HL-60 (cell line): ENCODE measurements at places on chromosomes 2 and 18.

DNA sequence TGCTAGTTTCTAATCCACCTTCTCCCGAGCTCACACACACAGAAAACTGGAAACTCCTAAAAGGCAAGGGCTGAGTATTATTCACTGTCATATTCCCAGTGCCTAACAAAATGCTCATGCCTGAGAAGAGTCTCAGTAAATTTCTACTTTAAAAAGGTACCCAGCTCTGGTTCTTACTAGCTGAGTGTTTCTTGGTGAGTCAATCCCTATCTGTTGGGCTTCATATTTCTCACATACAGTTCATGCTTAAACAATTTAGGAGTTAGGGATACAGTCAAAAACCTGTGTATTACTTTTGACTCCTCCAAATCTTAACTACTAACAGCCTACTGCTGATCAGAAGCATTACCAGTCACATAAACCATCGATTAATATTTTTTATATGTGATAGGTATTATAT, 204.9 kb downstream of the EN1 start:
- DNase-seq, result no peak

DNA sequence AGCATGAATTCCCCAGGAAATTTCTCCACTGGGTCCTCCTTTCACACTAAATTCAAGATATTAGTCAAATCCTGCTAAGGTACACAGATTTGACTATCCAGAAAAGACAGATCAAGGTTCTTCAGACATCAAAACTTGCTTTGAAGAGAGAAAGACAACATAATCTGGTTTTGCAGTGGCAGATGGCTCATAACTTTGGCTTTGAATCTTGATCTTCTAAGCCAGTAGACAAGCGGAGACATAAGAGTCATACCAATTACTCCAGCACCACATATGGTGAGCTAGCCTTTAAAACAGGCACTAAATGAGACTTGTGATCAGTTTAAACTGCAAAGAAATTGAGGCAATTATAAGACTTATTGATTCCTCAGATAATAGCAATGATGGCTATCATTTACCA, 29.3 kb downstream of the PDE11A start:
- no peak for DNase-seq

- no peak for DNase-seq
Observed at GRCh38 chr18:11074889-11075288, 74.5 kb downstream of the PIEZO2 start.

DNA sequence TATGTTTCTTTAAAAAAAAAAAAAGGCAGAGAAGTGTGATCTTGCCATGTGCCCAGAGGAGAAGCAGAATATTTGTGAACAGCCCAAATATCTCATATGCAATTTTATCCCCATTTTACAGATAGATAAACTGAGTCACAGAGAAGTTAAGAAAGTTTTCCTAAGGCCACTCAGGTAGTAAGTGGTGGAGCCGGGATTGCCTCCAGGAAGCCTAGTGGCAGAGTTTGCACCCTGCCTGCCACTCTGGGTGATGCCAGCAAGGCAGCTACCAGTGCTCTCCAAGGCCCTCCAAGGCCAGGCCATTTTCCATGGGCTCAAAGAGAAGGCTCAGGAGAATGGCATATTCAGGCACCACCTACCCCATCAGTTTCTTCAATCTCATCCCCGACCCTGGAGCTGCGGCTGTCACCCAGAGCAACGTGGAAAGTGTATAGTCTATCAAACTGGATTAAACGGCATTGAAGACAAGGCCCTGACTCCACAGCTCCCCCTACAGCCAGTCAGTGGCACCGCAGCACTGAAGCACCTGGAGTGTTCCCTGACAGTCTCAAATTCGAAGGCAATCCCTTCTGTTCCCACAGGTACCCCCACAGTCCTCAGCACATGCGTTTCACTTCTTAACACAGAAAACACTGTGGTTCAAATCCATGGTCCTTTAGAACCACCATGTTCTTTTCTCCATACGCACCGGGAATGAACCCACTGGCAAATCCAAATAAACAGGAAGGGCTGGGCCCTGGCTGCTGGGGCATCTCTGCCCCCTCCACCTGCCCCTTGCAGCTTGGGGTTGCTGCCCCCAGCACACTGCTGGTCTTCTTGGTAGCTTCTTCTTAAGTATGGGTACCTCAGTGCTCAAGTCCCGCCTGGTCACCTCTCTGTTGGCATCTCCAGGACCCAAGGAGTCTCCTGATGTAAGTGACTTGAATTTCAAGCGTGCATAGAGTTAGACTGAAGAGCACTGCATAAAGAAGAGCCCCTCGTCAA, 175.3 kb downstream of the INHBB start:
- DNase-seq, result no peak

DNA sequence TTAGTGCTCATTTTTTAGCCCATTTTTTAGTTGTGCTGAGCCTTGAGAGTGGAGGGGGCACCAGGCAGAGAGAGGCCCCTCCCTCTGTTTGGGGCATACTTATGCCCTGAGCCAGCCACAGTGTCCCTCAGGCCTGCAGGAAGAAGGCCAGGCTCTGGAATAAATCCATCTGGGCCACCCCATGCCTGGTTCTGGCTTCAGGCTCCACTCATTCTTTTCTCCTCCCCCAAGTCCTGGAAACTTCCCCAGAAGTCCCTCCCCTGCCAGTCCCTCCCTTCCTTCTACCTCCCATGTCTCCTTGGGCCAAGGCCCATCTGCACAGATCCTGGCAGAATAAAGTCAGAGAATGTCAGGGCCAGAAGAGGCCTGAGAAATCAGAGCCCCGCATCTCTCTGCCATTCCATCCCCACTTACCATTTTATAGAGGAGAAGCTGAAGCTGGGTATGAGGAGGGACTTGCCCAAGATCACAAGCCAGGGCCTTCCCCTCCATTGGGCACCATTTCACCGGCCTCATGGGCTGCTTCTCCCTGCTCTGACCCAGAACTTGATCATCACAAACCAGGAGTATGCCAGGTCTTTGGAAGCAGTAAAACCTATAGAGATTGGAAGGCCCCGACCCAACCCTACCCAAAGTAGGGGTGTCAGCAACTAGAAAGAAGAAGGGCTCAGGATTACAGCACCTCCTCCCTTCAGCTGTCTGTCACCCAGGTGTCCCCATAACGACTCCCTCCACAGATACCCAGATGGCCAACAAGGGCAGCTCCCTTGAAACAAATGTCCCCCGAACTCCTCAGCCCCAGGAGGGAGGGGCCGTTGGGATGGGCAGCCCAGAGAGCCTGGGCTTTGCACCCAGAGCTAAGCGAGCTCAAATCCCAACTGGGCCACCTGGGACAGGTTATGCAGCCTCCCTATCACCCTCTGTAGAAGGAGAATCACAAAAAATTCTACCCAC, 108.4 kb downstream of the POLR1A start:
- DNase-seq, result no peak

DNA sequence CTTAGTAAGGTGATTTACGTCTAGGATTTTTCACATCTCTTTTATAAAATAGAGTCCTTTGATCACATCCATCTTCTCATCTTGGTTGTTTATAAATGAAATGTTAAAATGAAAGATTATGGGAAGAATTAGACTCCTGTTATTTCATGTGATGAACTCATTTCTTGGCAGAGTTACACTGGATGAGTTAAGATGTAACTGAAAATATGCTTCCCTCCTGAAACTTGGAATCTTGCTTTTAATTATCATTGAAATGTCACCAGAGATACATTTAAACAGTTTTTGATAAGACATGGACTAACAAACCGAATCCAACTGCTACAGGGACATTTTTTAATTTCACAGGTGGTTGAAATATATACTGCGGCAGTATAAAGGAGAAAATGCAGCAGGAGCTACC, 274.0 kb downstream of the DLGAP1 start:
- no peak for DNase-seq

GRCh38 chr2:155190342-155190741, 491.8 kb downstream of the KCNJ3 start:
- DNase-seq, result no peak

DNA sequence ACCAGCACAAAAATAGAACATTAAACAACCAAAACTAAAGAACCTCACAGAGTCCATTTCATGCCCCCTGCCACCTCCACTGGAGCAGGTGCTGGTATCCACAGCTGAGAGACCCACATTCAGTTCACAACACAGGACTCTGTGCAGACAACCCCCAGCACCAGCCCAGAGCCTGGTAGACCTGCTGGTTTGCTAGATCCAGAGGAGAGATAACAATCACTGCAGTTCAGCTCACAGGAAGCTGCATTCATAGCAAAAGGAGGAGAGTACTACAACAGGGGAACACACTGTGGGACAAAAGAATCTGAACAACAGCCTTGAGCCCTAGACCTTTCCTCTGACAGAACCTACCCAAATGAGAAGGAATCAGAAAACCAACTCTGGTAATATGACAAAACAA, 326.7 kb downstream of the METTL4 start:
- no peak for DNase-seq

DNA sequence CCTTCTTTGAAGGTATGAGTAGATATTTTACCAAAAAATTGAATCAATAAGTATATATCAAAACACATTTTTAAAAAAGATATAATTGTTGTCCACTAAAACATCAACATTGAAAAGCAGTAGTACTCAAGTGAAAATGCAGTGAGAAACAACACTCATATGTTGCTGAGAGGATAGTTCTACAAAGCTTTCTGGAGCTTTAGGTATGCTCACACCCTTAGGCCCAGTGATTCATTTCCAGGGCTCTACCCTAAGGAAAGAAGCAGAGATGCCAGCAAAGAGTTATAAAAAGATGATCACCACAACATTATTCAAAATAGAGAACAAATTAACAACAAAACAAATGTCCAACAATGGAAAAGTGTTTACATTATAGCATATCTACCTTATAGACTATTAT, 197.3 kb upstream of the CCDC150 start:
- no peak for DNase-seq

DNA sequence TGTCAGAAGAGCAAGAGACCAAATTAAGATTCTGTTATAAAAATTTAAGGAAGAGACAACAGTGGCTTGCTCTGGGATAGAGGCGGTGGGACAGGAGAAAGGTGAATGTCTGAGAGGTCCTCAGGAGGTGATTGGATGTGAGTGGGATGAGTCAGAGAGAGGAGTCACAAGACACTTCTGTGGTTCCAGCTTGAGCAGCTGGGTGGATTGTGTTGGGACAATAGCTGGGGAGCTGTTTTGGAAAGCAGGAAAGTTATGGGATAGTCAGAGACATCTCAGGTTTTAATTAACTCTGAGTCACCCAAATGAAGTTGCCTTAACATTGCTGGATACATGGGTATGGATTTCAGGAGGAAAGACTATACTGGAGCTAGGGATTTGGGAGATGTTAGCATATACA, 218.0 kb upstream of the TRIB2 start:
- DNase-seq, result no peak

GRCh38 chr2:215161301-215161829, 22.9 kb upstream of the ABCA12 start:
- DNase-seq, result no peak

GRCh38 chr2:62654423-62654791, 51.1 kb upstream of the EHBP1 start:
- DNase-seq, result no peak

DNA sequence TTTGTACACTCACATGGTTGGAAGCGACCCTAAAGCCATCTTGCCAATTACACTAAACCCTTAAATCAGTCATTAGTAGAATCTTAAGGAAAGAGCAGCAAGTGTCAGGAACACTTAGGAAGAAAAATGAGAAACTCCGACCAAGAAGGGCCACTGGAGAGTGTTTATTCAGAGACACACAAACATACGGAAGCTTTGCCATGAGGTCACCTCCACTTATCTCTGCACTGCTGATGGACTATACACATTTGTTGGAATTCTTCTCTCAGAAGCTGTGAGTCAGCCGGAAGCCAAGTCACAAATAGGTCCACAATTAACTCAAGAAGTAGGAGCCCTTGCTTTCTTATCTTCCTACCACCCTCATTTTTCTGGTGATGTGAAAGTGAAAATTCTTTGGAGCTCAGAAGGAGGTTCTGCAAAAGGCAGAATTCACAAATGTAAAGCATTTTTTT, 21.6 kb downstream of the BMP10 start:
- DNase-seq, result no peak
